ENCODE measurements at places on chromosomes 1 and 21.
A peak's percentile ranks its signal among the peaks of the same experiment; 100 is the strongest.

- no peak for DNase-seq
- no peaks in the 10 kb centered on the region for H3K4me1 ChIP-seq
- no peak overlapping the region for H3K27ac ChIP-seq
- no peaks in the 10 kb centered on the region for H3K36me3 ChIP-seq
These were observed 41.8 kb downstream of the RUNX1 start for GRCh38 chr21:35007348-35007747.

DNA sequence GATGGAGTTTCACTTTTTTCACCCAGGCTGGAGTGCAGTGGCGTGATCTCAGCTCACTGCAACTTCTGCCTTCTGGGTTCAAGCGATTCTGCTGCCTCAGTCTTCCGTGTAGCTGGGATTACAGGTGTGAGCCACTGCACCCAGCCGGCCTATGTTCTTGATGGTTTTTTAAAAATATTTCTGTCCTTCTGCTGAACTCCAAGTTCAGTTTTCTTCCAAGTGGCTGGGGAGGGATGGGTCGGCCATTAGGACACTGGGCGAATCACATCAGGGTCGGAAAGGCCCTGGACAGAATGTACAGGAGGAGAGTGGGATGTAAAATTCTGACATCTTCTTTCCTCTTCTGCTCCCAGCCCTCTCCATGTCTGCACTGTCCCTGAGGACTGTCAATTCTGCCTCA is 289.6 kb downstream of the PTPRU start:
- H3K27me3 ChIP-seq = no peaks in the 10 kb centered on the region
- H3K4me1 ChIP-seq = no peaks in the 10 kb centered on the region
- no peak for DNase-seq
- H3K4me3 ChIP-seq = no peak overlapping the region
- H3K36me3 ChIP-seq = no peaks in the 10 kb centered on the region

GRCh38 chr1:198024782-198025181 is 107.6 kb downstream of the LHX9 start:
- H3K4me1 ChIP-seq = no peaks in the 10 kb centered on the region
- no peaks in the 10 kb centered on the region for H3K36me3 ChIP-seq
- DNase-seq = no peak

- no peak for DNase-seq
- H3K27me3 ChIP-seq = no peaks in the 10 kb centered on the region
- H3K27ac ChIP-seq = no peak overlapping the region
- no peaks in the 10 kb centered on the region for H3K36me3 ChIP-seq
- H3K4me1 ChIP-seq = peaks cover 10% of the 10 kb centered on the region
These were observed 100.3 kb downstream of the RNF220 start for GRCh38 chr1:44505210-44505993.

DNA sequence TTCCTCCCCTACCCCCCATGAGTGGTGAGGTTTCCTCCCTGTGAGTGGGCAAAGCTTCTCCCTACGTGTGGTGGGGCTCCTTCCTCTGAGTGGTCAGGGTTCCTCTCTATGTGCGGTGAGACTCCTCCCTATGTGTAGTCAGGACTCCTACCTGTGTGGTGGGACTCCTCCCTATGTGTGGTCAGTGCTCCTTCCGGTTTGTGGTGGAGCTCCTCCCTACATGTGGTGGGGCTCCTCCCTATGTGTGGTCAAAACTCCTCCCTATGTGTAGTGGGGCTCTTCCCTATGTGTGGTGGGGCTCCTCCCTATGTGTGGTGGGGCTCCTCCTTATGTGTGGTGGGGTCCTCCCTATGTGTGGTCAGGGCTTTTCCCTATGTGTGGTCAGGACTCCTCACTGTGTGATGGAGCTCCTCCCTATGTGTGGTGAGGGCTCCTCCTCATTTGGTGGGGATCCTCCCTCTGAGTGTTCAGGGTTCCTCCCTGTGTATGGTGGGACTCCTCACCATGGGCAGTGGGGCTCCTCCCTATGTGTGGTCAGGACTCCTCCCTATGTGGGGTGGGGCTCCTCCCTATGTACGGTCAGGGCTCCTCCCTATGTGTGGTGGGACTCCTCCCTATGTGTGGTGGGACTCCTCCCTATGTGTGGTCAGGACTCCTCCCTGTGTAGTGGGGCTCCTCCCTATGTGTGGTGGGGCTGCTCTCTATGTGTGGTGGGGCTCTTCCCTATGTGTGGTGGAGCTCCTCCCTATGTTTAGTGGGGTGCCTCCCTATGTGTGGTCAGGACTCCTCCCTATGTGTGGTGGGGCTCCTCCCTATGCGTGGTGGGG is 29.1 kb downstream of the PRSS38 start:
- H3K4me1 ChIP-seq = no peaks in the 10 kb centered on the region
- DNase-seq = no peak
- no peak overlapping the region for H3K27ac ChIP-seq
- no peaks in the 10 kb centered on the region for H3K27me3 ChIP-seq

- H3K27me3 ChIP-seq = no peaks in the 10 kb centered on the region
- DNase-seq = no peak
- no peak overlapping the region for H3K27ac ChIP-seq
- H3K4me1 ChIP-seq = no peaks in the 10 kb centered on the region
- peaks cover 32% of the 10 kb centered on the region for H3K36me3 ChIP-seq
These were observed 28.8 kb downstream of the VANGL2 start for GRCh38 chr1:160429125-160429561.

GRCh38 chr1:7929637-7930036 is 11.0 kb downstream of the TNFRSF9 start:
- H3K27ac ChIP-seq = no peak overlapping the region
- H3K27me3 ChIP-seq = no peaks in the 10 kb centered on the region
- DNase-seq = no peak
- H3K4me1 ChIP-seq = no peaks in the 10 kb centered on the region

- DNase-seq = no peak
- peaks cover 34% of the 10 kb centered on the region for H3K27me3 ChIP-seq
- no peak overlapping the region for H3K27ac ChIP-seq
These were observed 6.6 kb downstream of the RSPO1 start for GRCh38 chr1:37628026-37628556.

GRCh38 chr1:234933475-234933874 is 195.2 kb downstream of the TOMM20 start:
- H3K27ac ChIP-seq = no peak overlapping the region
- H3K27me3 ChIP-seq = no peaks in the 10 kb centered on the region
- DNase-seq = no peak
- no peaks in the 10 kb centered on the region for H3K36me3 ChIP-seq

GRCh38 chr1:78649628-78650027 is at the start of gene IFI44:
IFI44 (plus strand) TSS chr1:78649831; CDS start chr1:78650196, 365 bp downstream.
- no peak within 1 kb of the TSS for H3K27ac ChIP-seq
- H3K36me3 ChIP-seq = no peaks in the 10 kb centered on the region
- no peaks in the 10 kb centered on the region for H3K27me3 ChIP-seq
- no peaks in the 10 kb centered on the region for H3K4me1 ChIP-seq
- peak; percentile 25 for DNase-seq

DNA sequence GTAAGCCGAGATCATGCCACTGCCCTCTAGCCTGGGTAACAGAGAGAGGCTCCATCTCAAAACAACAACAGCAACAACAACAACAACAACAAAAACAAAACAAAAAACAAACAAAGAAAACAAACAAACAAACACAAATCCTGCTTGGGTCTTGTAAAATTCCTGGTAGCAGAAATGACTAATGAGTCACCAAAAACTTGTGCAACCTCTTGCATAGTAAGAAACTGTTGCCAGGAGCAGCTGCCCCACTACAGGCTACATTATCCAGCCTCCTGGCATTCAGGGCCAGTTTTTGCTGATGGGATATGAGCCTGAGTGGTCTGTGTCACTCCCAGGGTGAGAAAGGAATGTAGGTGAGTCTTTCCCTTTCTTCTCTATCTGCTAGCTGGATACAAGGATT is 245.4 kb downstream of the TNR start:
- H3K4me1 ChIP-seq = no peaks in the 10 kb centered on the region
- H3K36me3 ChIP-seq = no peaks in the 10 kb centered on the region
- no peak overlapping the region for H3K27ac ChIP-seq
- no peak overlapping the region for H3K4me3 ChIP-seq
- peak; percentile 97 for DNase-seq
- H3K27me3 ChIP-seq = no peaks in the 10 kb centered on the region

GRCh38 chr1:83499998-83500397 is 498.9 kb downstream of the TTLL7 start:
- no peak for DNase-seq
- H3K36me3 ChIP-seq = no peaks in the 10 kb centered on the region
- H3K4me1 ChIP-seq = no peaks in the 10 kb centered on the region

DNA sequence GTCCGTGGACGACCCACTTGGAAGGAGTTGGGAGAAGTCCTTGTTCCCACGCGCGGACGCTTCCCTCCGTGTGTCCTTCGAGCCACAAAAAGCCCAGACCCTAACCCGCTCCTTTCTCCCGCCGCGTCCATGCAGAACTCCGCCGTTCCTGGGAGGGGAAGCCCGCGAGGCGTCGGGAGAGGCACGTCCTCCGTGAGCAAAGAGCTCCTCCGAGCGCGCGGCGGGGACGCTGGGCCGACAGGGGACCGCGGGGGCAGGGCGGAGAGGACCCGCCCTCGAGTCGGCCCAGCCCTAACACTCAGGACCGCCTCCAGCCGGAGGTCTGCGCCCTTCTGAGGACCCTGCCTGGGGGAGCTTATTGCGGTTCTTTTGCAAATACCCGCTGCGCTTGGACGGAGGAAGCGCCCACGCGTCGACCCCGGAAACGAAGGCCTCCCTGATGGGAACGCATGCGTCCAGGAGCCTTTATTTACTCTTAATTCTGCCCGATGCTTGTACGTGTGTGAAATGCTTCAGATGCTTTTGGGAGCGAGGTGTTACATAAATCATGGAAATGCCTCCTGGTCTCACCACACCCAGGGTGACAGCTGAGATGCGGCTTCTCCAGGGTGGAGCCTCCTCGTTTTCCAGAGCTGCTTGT is 32.4 kb downstream of the PRMT2 start:
- no peak overlapping the region for H3K27ac ChIP-seq
- no peak for DNase-seq
- peaks cover 10% of the 10 kb centered on the region for H3K36me3 ChIP-seq
- H3K27me3 ChIP-seq = no peaks in the 10 kb centered on the region

- H3K4me3 ChIP-seq = no peak overlapping the region
- H3K36me3 ChIP-seq = no peaks in the 10 kb centered on the region
- no peak for DNase-seq
- H3K4me1 ChIP-seq = no peaks in the 10 kb centered on the region
- no peaks in the 10 kb centered on the region for H3K27me3 ChIP-seq
- H3K27ac ChIP-seq = no peak overlapping the region
These were observed 30.6 kb downstream of the FYB2 start for GRCh38 chr1:56788588-56788987.

GRCh38 chr21:45534636-45535331 is 7.5 kb downstream of the SLC19A1 start:
- H3K4me1 ChIP-seq = peaks cover 8% of the 10 kb centered on the region
- no peaks in the 10 kb centered on the region for H3K27me3 ChIP-seq
- peak; percentile 25 for DNase-seq

DNA sequence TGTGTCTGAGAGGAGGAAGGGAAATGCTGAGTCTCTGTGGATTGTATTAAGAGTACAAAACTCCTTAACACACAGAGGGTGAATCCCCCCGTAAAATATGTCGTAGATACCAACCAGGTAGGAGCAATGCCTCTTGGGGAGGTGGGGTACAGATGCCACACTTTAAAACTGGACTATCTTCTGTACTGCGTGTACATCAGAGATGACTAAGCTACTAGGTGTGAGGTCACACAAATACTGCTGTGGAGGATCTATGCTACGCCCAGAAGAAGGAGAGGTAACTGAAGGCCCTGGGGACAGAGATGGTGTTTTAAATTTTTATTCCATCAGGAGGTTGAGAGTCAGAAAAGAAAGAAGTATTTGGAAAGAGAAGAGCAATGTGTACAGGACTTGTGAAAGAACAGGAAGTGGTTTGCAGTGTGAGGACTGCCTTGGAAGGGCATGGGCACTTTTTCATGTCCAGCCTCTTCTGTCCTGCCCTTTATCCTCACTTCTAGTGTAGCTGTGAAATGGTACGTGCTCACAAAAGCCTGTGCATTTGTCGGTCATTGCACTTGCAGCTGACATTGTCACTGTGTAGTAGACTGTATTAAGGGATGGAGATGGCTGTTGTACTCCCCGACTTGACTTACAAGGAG is 287.8 kb upstream of the CHRM3 start:
- no peaks in the 10 kb centered on the region for H3K4me1 ChIP-seq
- H3K36me3 ChIP-seq = no peaks in the 10 kb centered on the region
- no peaks in the 10 kb centered on the region for H3K27me3 ChIP-seq
- no peak for DNase-seq
- H3K27ac ChIP-seq = no peak overlapping the region
- no peak overlapping the region for H3K4me3 ChIP-seq

DNA sequence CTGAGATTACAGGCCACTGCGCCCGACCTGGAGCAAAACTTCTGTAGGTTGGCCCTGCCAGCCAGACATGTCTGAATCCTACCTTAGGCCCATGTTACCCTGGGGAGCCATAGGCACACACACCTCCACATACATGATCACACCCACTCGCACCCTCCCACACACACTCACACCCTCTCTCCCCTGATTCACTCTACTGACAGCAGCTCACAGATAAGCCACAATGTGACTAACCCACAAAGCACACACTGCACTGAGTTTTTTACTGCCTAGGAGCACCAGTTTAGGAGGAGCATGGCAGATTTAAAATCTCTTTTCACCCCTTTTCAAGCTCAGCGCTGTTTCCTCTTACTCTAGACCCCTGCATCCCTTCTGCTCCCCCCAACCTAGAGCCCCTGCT is 41.7 kb downstream of the SLC30A1 start:
- DNase-seq = no peak
- no peaks in the 10 kb centered on the region for H3K4me1 ChIP-seq
- H3K36me3 ChIP-seq = no peaks in the 10 kb centered on the region

DNA sequence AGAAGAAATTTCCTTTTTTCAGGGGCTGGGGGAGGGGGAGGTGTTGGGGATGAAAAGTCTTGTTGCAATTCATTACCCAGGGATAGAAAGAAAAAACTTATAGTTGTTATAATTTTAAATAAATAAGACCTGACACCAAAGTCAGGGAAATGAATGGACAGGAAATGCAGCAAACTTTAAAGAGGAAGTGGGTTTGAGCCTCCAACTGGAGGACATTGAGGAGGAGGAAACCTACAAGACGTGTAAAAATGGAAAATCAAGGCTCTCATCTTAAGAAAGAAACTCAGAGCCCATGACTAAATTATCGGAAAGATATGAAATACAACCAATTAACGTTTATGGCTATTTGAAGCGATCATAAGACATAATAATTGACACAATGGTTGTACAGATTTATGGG is 54.4 kb downstream of the NIBAN1 start:
- H3K36me3 ChIP-seq = no peaks in the 10 kb centered on the region
- no peaks in the 10 kb centered on the region for H3K4me1 ChIP-seq
- H3K4me3 ChIP-seq = no peak overlapping the region
- H3K27ac ChIP-seq = no peak overlapping the region
- no peak for DNase-seq

GRCh38 chr1:77370583-77371306 is 88.9 kb downstream of the AK5 start:
- no peak overlapping the region for H3K4me3 ChIP-seq
- no peaks in the 10 kb centered on the region for H3K4me1 ChIP-seq
- H3K27me3 ChIP-seq = no peaks in the 10 kb centered on the region
- DNase-seq = no peak
- H3K27ac ChIP-seq = no peak overlapping the region

GRCh38 chr1:244970236-244970743 is 105.9 kb upstream of the HNRNPU start:
- DNase-seq = no peak
- H3K36me3 ChIP-seq = no peaks in the 10 kb centered on the region
- peak overlapping the region; percentile 82 for H3K4me3 ChIP-seq
- peak overlapping the region; percentile 99 for H3K27ac ChIP-seq
- H3K27me3 ChIP-seq = no peaks in the 10 kb centered on the region

- H3K4me1 ChIP-seq = peaks cover 5% of the 10 kb centered on the region
- H3K4me3 ChIP-seq = no peak overlapping the region
- H3K27me3 ChIP-seq = no peaks in the 10 kb centered on the region
- no peak for DNase-seq
- no peaks in the 10 kb centered on the region for H3K36me3 ChIP-seq
- H3K27ac ChIP-seq = no peak overlapping the region
These were observed 94.7 kb downstream of the PLA2G4A start for GRCh38 chr1:186923486-186923885.
